ENCODE measurements at places on chromosomes 1 and 21.

DNA sequence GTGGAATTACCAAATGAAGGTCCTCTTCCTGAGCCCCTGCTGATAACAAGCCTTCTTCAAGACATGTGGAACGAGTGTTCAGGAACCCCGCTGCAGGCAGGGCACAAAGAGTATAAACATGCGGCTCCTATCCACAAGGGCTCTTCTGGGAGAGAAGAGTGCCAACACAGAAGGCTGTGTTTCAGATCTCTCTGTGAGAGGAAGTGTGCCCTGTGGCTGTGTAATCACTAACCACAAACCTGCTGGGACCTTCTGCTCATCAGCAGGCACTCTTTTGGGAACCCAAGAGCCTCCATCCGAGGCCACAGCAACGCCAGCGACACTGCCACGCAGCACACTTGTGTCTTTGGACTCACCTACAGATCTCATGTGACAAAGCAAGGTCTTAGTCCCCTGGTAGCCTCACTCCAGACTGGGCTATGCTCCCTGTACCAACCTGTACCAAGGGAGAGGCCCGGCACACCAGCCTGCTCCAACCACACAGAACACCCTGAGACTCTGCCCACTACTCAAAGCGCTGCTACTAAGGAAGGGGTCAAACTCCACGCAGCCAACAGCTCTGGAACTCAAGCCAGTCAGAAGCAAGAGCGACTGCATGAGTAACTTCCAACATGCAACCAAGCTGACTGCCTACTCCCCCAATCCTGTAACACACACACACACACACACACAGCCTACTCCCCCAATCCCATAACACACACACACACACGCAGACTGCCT is 7.8 kb downstream of the PTTG1IP start:
- DNase-seq: no peak

- DNase-seq: no peak
Measured at GRCh38 chr1:118960567-118961136, 27.5 kb downstream of the TBX15 start.

- DNase-seq: peak; percentile 25
Measured at GRCh38 chr1:117067533-117068370, 7.6 kb downstream of the TTF2 start.

GRCh38 chr1:16172964-16173446 is 17.1 kb upstream of the EPHA2 start:
- no peak for DNase-seq

GRCh38 chr1:28132171-28133167 is 44.0 kb downstream of the PTAFR start:
- no peak for DNase-seq

GRCh38 chr1:198156111-198156744 is 570 bp upstream of the NEK7 start:
- peak; percentile 31 for DNase-seq

DNA sequence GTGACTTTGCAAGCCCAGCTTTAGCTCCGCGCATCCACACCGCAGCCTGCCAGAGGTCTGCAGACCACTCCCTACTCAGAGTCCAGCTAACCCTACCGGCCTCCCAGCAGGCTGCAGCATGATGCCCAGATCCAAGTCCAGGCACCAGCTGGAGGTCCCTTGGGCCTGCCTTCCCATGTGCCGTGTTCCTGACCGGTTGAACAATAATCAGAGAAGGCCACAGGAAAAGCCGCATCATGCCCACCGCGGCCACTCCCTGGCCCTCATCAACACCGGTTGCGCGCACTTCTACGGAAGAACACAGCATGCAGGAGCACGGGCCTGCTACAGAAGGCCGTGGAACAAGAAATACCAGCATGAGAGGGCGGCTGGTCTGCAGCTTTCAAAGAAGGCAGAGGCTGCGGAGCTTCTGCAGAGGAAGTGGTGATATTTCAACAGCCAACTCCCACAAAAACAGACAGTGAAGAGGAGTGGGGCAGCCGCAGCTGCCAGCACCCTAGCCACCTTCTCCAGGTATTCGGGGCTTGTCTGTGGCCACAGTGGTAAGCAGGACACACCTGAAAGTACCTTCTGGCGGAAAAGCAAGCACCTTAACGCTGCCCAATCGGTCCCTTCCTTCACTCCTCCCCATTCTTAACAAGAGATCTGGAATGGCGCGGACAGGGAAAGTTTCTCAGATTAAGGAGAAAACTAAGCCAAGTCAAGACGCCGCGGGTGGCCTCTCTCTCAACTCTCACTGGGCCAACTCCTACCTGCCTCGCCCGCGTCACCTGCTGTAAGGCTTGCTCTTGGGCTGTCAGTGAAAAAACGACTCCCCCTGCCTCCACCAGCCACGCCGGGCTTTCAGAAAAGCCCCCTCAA is 1.5 kb downstream of the PGBD5 start:
- no peak for DNase-seq

GRCh38 chr1:92964998-92965397 is 3.7 kb upstream of the DIPK1A start:
- no peak for DNase-seq

Data from NK-92 treated with Interleukin-12 subunit alpha and Interleukin-12 subunit beta, amount 100 ng/mL, for 24 hours (cell line).